SK-N-SH (cell line): ENCODE measurements at places on chromosomes 13 and 19. TPM values are rescaled to one million over a fixed set of nuclear protein-coding genes. Genes with fewer than 3 reads are reported as not detected.
A peak's percentile ranks its signal among the peaks of the same experiment; 100 is the strongest.

DNA sequence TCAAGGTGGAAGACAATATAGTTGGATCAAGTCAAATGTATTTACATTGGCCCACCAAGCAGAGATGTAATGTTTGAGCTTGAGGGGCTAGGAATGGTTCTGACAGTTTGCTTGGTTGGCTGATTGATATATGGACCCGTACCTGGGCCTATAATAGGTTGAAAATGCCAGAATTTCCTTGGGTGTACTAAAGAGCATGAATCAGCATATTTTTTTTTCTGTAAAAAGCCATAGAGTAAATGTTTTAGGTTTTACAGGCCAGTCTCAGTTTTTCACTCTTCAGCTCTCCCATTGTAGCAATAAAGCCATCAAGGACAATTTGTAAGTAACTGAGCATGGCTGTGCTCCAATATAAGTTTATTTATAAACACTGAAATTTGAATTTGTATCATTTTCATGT is 26.9 kb downstream of the FXYD5 start:
- peaks cover 23% of the 10 kb centered on the region; the same call in 1 of the 2 replicates for H3K27me3 ChIP-seq
- H3K4me1 ChIP-seq = no peaks in the 10 kb centered on the region
- H3K36me3 ChIP-seq = no peaks in the 10 kb centered on the region
- no peak overlapping the region for H3K27ac ChIP-seq

Gene METTL21C
- not detected in 2 replicates for polyA plus RNA-seq

DNA sequence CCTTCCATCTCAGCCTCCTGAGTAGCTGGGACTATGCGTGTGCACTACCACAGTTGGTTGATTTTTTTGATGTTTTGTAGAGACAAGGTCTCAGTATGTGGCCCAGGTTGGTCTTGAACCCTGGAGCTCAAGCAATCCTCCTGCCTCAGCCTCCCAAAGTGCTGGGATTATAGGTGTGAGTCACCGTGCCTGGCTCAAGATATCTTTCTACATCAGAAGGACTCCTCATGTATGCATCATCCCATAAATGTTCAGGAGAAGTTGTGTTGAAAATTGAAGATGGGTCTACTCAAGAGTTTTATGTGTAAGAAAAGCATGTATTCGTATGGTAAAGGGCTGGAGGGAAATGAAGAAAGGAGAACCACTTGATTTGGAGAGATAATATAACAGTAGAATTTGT is 71.8 kb upstream of the STK24 start:
- no peak overlapping the region for H3K4me3 ChIP-seq
- no peaks in the 10 kb centered on the region; the same call in 1 of the 2 replicates for H3K27me3 ChIP-seq
- no peaks in the 10 kb centered on the region for H3K4me1 ChIP-seq
- H3K27ac ChIP-seq = no peak overlapping the region
- H3K36me3 ChIP-seq = no peaks in the 10 kb centered on the region

Gene TNFSF9
- polyA plus RNA-seq = 9.9 and 10.7 TPM in 2 replicates

DNA sequence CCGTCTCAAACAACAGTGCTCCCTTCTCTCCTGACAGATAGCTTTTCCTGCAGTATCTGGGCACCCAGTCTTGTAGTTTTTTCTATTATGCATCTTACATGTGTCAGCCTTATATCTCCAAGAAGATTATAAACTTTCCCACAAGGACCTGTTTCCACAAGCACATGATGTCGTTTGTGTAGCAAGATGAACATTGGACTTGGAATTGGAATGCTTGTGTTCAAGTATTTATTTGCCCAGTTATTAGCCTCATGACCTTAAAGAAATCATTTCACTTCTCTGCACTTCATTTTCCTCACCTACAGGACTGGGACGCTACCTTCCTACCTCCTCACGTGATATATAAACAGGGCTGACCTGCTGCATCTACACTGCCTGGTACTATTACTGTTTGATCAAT is 21.5 kb downstream of the SHISA2 start:
- H3K27me3 ChIP-seq = no peaks in the 10 kb centered on the region
- no peaks in the 10 kb centered on the region for H3K36me3 ChIP-seq
- H3K27ac ChIP-seq = no peak overlapping the region
- H3K4me3 ChIP-seq = no peak overlapping the region

DNA sequence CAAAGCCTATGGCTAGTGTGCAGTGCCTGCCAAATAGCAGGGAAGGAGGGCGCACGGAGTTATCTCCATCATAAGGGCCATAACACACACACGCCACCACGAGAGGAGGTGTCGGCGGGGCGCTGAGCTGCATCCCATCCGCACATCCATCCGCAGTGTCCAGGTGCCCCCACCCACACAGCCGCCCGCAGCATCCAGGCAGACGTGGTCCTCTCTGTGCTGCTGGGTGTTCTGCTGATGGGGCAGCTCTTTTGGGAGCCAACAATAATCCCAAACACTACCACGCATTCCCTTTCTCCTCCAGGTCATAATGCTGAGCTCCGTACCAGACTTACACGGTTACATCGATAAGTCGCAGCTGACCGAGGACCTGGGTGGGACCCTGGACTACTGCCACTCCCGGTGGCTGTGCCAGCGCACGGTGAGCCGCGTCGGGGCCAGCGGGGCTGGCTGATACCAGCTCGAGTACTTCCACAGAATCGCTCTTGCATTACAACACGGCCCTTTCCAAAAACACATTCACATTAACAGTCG is 41.5 kb upstream of the F7 start:
- no peaks in the 10 kb centered on the region for H3K4me1 ChIP-seq
- no peaks in the 10 kb centered on the region for H3K36me3 ChIP-seq
- no peak for DNase-seq
- H3K4me3 ChIP-seq = no peak overlapping the region
- no peak overlapping the region for H3K27ac ChIP-seq

Gene SMIM17
- 0.05 and 0.06 TPM in 2 replicates for polyA plus RNA-seq

DNA sequence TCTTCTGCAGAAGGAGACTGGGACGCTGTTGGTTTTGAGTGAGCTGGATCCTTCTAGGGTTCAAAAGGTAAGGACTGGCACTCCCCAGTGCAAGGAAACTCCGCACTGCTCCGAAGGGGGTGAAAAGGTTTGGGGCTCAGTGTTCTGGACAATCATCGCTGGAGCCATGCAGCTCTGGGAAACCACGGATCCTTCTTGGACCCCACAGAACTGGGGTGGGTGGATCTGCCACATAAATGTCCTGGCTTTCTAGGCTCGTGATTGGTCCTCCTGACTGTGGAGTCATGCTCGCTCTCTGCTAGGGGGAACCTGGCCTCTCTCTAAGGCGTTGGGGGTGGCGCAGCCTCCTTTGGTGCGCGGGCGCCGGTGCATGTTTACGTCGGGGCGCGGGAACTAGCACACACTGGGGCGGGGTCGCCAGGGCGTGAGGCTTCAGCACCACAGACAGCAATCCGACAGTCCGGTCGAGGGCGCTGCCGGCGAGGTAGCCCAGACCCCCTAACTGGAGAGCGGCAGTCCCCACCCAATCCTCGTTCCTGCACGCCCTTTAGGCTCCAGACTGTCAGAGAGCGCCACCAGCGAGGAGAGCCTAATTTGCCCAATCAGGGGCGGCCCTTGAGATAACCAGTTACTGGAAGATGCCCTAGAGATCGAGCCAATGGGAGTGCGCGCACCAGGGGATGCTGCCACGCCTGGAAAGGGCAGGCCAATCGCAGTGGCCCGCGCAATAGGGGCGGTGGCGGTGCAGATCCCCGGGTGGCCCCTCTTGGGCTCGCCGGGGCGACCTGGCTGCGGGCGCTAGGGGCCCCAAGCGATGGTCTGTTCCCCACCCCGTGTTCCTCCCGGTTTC is 913 bp upstream of the ELAVL3 start:
- H3K27me3 ChIP-seq = peaks cover 25% of the 10 kb centered on the region; the same call in 1 of the 2 replicates
- no peaks in the 10 kb centered on the region for H3K36me3 ChIP-seq
- DNase-seq = peak; percentile 93

DNA sequence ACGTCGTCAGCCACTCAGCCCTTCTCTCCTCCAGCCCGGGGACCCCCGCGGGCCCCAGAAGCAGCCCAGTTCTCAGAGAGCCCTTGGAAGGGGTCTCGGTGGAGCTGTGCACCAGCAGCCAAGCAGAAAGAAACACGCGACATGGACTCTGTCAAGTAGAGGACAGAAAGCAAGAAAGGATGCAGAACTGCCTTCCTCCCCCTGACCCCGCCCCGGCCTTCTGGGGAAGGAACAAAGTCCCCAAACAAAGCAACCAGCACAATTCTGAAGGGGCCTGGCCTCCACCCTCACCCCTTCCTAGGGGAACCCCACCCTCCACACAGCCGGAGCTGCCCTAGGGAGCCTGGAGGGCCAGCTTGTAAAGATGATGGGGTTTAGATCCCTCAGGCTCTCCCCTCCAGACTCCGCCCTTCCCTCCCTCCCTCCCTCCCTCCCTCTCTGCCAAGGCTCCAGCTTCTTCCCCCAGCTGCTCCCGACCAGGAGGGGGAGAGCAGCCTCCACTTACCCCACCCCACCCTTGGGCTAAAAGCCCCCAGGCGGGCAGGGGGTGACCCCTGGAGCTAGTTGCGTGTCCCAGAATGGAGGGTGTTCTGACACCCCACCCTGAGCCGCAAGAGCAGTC is 7.8 kb downstream of the LYL1 start:
- H3K27me3 ChIP-seq = no peaks in the 10 kb centered on the region
- DNase-seq = peak; percentile 60
- no peak overlapping the region for H3K4me3 ChIP-seq
- no peak overlapping the region for H3K27ac ChIP-seq
- no peaks in the 10 kb centered on the region for H3K36me3 ChIP-seq

DNA sequence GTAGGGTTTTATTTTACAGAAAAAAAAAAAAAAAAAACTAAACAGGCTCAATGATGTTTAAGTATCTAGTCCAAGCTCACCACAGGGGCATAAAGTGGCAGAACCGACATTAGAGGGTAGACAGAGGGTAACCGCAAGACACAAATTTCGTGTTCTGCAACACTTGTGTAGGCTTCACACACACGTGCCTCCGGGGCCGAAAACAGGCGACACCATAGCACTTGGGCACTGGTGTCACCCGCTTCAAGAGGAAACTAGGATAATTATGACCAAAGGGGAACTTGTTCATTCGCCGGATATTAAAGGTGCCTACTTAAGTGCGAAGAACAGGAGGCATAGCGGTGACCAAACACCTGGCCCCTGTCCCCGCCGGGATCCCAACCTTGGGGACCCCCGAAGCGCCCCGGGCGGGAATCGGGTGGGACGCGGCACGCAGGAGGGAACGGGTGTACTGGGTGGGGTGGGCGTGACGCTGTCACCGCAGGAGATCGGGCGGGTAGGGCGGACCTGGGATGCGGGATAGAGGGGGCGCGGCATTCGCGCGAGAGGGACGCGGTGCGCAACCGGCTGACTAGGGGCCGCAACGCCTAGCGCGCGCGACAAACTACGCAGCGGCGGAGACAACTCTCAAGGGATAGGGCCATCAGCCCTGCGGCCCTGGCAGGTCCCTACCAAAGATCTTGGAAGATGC is 558 bp downstream of the MZT1 start:
- DNase-seq = peak; percentile 77
- no peaks in the 10 kb centered on the region for H3K27me3 ChIP-seq
- peaks cover 13% of the 10 kb centered on the region for H3K4me1 ChIP-seq
- peak overlapping the region; percentile 99 for H3K4me3 ChIP-seq

Gene DNAAF3
- 2.4 and 2.5 TPM in 2 replicates for polyA plus RNA-seq

DNA sequence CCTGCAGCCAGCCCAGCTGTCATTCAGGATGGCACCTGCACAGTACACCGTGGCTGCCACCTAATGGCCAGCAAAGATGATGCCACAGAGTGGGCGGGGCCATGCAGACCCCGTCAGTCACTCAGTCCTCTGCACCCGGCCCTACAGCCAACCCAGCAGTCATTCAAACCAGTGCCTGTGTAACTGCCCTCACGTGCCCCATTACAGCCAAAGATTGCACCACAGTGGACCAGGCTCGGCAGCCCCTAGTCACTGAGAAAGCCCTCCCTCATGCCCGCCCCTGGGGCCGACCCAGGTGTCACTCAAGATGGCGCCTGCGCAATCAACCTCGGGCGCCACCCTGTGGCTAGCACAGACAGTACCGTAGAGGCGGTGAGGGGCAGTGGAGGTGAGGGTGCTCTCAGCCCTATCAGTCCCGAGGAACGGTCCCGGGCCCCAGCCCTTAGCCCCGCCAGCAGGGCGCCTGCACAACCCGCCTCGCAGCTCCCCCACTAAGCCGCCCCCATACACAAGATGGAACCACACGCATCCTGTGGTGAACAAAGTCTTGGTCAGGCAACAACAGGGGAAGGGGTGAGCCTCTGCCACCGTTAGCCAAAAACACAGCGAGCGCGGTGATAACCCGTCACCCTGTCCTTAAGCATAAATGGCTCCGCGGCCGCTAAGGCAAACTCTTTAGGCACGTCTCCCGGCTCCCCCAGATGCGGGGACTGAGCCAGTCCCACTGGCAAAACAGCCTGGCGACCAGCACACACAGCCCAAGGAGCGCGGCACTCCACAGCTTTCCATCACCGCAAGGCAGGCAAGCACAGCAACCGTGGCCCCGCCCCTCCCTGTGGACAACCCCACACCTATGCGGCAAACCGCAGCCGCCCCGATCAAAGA is 2.3 kb downstream of the PEG3 start:
- H3K4me3 ChIP-seq = peak overlapping the region; percentile 62
- peak overlapping the region; percentile 79 for H3K27ac ChIP-seq
- no peaks in the 10 kb centered on the region for H3K27me3 ChIP-seq
- DNase-seq = peak; percentile 64

GRCh38 chr19:3984584-3984907 is 717 bp downstream of the EEF2 start:
- H3K4me3 ChIP-seq = peak overlapping the region; percentile 99
- no peak for DNase-seq
- H3K27ac ChIP-seq = peak overlapping the region; percentile 91
- peaks cover 51% of the 10 kb centered on the region for H3K36me3 ChIP-seq

Gene KLK7
- polyA plus RNA-seq = not detected in 2 replicates

Gene DACH1
- 0.15 and 0.21 TPM in 2 replicates for polyA plus RNA-seq

Gene KCTD4
- 0.56 and 1.3 TPM in 2 replicates for polyA plus RNA-seq

DNA sequence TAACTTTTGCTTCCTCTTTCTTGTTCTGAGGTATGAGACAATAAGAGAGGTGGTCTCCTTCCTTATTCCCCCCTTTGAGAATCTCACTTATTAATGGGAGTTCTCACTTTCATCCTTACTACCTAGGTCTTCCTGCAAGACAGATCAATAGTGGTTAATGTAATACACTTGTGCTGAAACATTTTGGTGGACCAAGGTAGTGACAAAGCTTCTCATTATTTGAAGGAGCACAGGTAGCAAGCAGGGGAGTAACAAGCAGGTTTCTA is 17.9 kb downstream of the ZNF700 start:
- no peaks in the 10 kb centered on the region for H3K4me1 ChIP-seq
- H3K27me3 ChIP-seq = no peaks in the 10 kb centered on the region
- DNase-seq = no peak
- peaks cover 42% of the 10 kb centered on the region for H3K36me3 ChIP-seq
- no peak overlapping the region for H3K4me3 ChIP-seq

- peak; percentile 97 for DNase-seq
- no peaks in the 10 kb centered on the region for H3K27me3 ChIP-seq
- H3K4me3 ChIP-seq = peak overlapping the region; percentile 65
- no peaks in the 10 kb centered on the region for H3K36me3 ChIP-seq
These were observed 8.8 kb upstream of the BBC3 start for GRCh38 chr19:47239610-47240296.

Gene CDADC1
- polyA plus RNA-seq = 3.2 and 3.5 TPM in 2 replicates
